Amniotic stem cell (primary cell): ENCODE measurements at places on chromosomes 3 and 15.

GRCh38 chr15:71397377-71397776 is 282.1 kb downstream of the THSD4 start:
- DNase-seq = no peak

GRCh38 chr15:29749365-29750086 is 72.7 kb downstream of the TJP1 start:
- no peak for DNase-seq

- no peak for DNase-seq
These were observed 30.7 kb downstream of the NPTN start for GRCh38 chr15:73602446-73602843.

DNA sequence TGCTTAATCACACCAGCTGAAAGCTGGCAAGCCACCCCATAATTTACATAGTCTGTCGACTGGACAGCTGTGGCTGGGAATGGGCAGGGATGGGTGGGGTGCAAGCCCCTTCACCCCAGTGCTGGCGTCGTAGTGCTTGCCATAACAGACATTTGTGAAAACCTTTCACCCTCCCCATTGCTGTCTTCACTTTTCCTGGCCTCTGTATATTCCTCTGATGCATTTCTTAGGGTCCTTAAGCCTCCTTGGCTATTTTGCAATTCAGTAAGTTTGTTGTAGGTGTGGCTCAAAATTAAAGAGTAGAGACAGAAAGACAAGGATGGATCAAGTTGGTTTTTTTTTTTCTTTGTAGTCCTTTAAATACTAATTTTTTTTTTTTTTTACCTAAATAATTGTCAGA is 383.3 kb upstream of the MCTP2 start:
- no peak for DNase-seq

DNA sequence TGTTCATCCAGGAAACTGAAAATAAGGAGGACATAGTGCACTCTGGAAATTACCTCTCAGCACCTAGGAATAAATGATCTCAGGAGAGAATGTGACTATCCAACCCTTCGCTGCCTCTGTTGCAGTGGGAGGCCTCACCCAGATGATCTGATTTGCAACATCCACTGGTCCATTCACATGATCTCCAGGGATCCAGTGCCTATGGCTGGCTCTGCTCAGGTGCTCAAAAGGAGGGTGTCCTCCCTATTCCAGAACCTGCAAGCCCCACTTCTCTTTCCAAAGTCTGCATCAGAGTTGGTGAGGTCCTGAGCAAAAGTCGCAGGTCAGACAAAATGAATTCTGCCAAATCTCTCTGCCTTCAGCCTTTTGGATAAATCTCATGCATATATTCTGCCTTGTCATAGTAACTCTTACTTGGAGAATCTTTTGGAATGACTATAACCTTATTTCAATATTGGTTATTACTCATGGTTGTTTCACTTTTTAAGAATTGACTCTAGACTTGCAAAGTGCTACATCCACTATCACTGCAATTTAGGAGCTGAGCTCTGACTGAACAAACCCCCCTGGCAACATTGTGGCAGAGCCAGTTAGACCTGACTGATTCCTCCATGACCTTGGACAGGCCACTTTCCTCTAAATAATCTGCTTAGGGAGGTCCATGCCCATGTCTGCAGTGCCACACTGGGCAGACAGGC is 295.1 kb downstream of the EPHB1 start:
- DNase-seq = no peak

DNA sequence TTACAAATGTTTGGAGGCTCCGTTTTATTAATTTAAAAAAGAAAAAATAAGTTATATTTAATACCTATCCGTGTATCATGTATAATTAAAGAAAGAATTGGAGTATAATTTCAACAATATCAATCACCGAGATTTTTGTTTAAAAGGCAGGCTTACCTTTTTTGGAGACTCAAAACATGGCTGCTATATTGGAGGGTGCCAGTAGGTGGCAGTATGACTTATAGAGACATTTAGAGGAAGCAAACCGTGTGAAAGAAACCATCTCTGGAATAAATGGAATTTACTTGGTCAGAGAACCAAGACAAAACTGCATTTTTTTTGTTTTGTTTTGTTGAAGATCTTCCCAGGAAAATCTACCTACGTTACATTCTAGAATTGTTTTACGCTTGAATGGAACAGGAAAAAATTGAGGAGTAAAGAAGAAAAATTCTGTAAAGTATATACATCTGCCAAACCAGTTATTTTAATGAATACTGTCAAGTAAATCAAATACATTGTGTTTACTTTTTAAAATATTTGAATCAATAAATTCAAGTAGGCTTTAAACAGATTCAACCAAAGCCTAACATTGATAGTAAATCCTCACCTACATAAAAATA is 802.6 kb upstream of the ALCAM start:
- no peak for DNase-seq

DNA sequence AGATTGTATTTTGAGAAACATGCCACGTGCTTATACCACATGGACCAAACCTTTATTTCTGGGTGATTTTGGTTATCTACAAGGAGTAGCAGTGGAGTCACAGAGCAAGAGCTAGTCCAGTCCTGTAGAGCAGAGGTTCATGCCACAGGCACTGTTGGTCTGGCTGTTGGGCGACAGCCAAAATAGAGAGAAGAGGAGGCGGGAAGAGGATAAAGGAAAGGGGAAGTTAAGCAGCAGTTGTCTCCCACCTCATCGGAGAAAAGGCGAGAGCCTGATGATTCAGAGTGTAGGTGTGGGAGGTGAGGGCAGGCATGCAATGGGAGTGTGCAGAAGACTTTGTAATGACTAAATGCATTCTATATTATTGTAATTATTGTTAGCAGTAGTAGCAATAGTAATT is 237.5 kb upstream of the ROPN1 start:
- no peak for DNase-seq

DNA sequence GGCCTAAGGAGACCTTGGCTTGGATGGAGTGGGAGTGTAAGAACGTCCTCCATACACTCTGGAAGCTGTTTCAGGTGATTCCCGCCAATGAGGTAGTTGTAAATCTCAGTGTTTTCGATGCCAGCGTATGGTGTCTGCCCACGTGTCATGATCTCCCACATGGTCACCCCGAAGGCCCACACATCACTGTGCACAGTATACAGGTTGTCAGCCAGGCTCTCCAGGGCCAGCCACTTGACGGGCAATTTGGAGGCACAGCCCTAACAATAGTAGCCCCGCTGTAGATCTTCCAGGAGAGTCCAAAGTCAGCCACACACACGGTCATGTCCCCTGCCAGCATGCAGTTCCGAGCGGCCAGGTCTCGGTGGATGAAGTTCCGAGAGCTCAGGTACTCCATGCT is 51.9 kb downstream of the ETFA start:
- no peak for DNase-seq

DNA sequence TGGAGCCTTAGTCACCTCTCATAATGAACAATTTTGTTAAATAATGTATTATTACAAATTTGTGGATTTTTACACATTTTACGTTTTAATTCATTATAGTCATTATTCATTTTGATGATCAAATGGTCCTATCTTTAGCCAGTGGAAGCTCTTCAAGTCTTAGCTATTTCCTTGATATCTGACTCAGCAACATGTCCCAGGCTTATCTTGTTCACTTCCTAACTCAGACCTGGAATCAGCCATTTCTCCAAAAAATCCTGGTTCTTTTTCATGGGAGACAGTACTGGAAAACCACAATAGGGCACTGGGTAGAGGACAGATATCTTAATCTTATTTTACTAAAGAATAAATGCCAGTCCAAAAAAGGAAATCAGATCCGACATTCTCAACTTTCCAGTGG is 56.4 kb downstream of the RYK start:
- DNase-seq = no peak

DNA sequence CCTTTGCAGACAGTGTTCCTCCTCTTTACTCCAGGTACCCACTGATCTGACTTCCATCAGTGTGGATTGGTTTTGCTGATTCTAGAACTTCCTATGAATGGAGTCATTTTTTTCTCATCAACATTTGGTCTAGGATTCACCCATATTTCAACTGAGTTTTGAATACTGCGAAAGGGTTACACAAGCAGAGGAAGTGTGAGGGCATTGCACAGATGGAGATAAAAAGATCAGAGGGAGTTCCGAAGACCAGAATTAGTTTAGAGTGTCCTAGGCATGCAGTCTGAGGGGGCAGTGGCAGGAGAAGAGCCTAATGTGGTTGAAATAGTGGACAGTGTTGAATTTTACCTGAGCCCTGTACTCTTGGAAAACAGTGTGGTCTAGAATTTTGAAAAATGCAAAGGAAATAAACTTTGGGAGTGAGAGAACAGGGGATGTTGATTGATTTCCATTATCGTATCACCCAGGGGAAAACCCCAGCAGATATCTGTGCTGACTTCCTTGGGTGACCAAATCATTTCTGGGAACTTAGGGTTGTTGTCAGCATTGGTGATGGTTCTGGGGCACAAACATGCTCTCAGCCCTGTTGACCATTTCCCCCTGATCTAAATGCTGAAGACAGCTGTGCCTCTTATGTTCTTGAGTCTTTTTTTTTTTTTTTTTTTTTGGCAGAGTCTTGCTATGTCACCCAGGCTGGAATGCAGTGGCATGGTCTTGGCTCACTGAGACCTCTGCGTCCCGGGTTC is 327.4 kb upstream of the LRRFIP2 start:
- no peak for DNase-seq

- DNase-seq = no peak
These were observed 63.8 kb downstream of the GJD2 start for GRCh38 chr15:34691034-34691433.

- no peak for DNase-seq
These were observed 72.2 kb upstream of the RAD18 start for GRCh38 chr3:9035473-9035872.

GRCh38 chr15:75673426-75674235 is 25.9 kb downstream of the SNX33 start:
- peak; percentile 45 for DNase-seq

- DNase-seq = no peak
These were observed 2.3 kb downstream of the SELENOS start for GRCh38 chr15:101275018-101275417.

- DNase-seq = no peak
These were observed 42.7 kb downstream of the ITGA11 start for GRCh38 chr15:68389041-68389930.

GRCh38 chr3:186806089-186807055 is at the start of gene RFC4:
RFC4 (minus strand) TSS chr3:186806482; CDS start chr3:186804713, 1,769 bp downstream.
- DNase-seq = no peak

GRCh38 chr3:99625643-99626416 is 12.6 kb upstream of the COL8A1 start:
- DNase-seq = no peak

- DNase-seq = no peak
These were observed 79.1 kb upstream of the TUSC7 start for GRCh38 chr3:116630494-116630893.

DNA sequence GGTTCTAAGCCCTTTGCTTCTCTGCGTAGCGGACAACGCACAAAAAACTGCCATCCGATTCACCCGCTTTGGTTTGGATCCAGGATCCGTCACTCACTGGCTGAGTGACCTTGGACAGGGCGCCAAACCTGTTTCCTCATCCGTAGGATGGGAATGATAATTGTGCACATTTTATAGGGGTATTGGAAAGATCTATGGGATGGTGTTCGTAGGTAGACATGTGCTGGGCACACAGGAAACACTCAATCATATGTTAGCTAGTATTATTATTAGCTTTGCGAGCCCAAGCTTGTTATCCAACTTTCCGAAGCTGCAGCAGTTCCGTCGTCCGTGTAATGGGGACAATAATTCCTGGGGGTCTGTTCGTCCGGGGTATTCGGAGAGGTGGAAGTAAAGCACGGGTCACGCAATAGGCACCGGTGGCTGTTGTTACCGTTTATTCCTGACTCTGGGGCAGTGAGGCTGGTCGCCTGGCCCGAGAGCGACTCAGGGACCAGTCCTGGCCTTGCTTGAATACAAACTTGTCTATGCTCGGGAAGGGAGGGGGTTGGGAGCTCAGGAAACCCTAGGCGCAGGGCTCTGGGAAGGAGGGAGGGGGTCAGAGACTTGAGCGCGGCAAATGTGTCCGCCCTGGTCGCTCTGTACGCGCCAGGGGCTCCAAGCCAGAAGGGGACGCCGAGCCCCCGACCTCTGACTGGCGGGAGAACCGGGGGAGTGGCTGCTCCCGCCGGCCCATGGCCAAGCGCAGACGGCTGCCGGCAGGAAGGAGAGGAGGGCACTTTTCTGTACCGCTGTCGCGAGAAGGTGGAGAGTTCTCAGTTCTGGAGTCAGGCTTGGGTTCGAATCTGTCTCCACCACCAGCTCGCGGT is 1.3 kb downstream of the SPSB4 start:
- no peak for DNase-seq

DNA sequence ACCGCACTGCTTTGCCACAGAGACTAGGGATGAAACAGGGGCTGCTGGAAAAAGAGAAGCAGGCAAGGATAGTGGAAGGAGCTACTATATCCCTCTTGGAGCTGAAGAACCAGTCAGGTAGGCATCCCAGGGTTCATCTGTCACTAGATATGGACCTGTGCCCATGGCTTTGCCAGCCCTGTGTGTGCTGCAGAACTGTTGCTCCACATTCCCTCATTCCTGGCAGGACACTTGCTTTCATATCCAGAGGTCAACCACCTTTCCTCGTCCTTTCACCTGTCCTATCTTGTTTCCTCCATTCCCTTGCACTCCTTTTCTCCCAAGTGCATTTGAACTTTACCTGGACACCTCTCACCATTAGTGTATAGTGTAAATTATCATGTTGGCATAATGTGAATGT is 12.0 kb downstream of the SNRK start:
- no peak for DNase-seq

- no peak for DNase-seq
These were observed 175.8 kb upstream of the MME start for GRCh38 chr3:154904328-154904727.

- no peak for DNase-seq
These were observed 113.5 kb downstream of the CBLB start for GRCh38 chr3:105755121-105755886.

DNA sequence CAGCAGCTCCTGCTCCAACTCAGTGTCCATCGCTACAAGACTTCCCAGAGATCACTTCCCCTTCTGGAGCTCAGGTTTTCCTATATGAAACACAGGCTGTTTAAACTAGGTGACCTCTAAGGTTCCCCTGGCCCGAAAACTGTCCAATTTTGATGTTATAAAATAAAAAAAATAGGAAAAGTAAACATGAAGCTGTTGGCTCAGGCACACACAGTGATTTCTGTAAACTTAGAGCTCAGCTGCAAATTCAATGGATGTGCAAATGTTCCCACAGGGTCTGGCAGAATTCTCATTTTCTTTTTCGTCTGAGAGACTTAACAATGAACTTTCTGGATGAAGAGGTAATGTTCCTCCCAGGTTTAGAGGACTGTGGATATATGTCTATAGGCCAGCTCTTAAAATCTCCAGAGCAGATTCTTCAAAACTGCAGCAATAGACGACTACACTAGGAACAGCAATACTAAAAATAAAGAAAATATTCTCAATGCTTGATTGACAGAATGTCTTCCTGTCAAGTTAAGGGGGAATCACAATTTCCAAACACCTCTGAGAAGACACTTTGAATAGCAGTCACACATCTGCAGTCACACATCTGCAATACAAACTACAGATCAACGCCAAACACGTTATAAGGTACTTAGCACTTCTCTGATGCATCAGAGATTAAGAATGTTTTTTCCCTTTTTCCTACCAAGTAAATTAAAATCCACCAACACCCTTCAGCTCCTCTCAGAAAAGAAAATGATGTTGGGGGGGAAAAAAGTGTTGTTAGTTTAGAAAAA is 2.8 kb downstream of the NUP210 start:
- no peak for DNase-seq
